Stimulated activated naive CD4-positive, alpha-beta T cell (primary cell): ENCODE measurements at places on chromosomes 5 and 9.

GRCh38 chr9:137355761-137356365, 53.8 kb upstream of the NRARP start:
- DNase-seq: no peak

DNA sequence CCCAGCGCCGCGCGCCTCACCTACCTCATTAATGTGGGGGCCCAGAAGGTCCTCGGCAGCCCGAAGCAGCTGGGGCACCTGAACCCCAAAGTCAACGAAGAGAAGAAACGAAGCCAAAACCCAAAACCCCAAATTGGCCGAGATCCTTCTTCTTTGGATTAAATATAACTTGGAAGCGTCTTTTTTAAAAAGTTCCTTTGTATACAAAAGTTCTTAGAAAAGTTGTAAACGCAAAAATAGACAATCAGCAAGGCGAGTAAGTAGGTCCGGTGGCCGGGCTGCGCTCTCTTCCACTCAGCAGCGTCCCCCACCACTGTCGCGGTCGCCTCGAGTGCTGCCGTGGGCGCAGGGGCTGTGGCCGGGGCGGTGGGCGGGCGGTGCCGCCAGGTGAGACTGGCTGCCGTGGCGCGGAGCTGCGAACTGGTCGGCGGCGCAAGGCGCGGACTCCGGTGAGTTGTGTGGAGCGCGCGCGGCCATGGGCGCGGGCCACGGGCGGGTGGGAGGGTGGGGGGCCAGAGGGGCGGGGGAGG, 360 bp downstream of the KLF4 start:
- DNase-seq: no peak

GRCh38 chr9:72363908-72364678, 915 bp downstream of the ZFAND5 start:
- DNase-seq: peak; percentile 72

GRCh38 chr5:17896605-17897004, 262.3 kb downstream of the TAF11L14 start:
- DNase-seq: no peak

- no peak for DNase-seq
These were observed 160.1 kb upstream of the SHB start for GRCh38 chr9:38229104-38229500.

DNA sequence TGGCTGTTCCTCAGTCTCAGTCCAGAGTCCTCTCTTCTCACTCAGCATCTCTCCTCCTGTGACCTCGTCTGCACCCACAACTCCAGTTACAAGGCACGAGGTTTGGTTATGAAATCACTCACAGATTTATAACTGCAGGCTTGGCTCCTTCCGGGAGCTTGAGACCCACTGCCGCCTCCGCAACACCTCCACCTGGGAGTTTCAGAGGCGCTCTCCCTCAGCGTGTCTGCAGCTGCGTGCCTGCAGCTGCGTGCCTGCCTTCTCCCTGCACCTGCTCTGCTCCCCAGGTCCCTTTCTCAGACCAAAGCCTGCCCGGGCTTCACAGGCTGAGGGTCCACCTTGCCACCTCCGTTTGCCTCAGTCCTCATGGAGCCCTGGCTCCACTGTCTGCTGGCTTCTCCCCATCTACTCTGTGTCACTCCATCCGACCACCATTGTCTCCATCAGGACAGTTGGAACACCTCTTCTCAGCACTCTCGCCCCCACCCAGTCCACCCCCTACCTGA, 51.5 kb downstream of the HRH2 start:
- no peak for DNase-seq

GRCh38 chr5:168786147-168786546, 207.0 kb upstream of the PANK3 start:
- no peak for DNase-seq

DNA sequence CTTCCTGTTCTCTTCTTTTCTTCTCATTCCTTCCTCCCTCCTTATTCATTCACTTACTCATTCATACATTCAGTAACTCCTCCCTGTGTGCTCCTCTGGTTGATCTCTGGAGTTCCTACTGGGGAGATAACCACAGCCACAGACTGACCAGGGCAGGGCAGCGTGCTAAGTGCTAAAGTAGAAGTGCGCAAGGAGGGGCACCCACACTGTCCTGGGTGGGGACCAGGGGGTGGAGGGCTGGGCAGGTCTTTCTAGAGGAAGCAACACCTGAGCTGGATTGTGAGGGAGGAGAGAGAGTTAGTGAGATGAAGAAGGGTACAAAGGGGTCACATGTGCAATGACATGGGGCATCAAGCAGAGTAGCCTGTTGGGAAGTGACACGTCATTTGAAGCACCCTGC, 13.8 kb downstream of the ENHO start:
- DNase-seq: no peak

DNA sequence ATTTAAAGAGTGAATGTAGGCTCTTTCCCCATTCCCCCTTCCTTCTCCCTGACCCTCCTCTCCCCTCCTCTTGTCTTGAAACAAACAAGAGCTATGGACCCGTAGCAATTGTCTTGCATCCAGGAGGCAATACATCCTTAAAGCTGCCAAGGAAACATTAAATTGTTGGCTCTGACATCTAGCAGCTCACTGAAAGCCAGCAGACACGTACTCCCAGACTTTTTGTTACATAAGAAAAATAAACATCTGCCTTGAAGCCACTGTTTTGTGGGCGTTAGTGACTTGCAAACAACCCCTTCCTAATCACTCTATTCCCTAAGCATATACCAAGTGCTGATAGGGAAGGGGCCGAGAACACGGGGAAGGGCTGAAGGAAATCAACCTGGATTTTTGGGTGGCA, 8.6 kb downstream of the SLC45A2 start:
- no peak for DNase-seq

DNA sequence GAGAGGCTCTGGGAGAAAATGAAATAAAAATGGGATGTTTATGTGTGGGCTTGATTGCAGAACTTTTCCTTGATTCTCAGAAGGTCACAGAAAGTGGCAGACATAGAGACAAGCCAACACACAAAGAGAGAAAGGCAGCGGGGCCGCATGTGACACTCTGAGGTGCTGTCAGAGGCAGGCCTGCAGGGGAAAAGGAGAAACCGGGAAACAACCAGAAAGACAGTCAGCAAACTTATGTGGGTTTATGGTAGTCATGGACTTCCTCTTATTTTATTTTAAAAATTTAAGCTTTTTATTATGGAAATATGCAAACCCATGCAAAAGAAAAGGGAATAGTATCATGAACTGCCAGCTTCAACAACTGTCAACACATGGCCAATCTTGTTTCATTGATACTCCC, 16.3 kb upstream of the IGFBPL1 start:
- no peak for DNase-seq

- peak; percentile 54 for DNase-seq
These were observed 1.1 kb downstream of the RICTOR start for GRCh38 chr5:39072925-39073766.

GRCh38 chr9:85212209-85212608, 529.5 kb downstream of the AGTPBP1 start:
- DNase-seq: no peak

- no peak for DNase-seq
These were observed 18.7 kb upstream of the RHOBTB3 start for GRCh38 chr5:95712347-95712958.

DNA sequence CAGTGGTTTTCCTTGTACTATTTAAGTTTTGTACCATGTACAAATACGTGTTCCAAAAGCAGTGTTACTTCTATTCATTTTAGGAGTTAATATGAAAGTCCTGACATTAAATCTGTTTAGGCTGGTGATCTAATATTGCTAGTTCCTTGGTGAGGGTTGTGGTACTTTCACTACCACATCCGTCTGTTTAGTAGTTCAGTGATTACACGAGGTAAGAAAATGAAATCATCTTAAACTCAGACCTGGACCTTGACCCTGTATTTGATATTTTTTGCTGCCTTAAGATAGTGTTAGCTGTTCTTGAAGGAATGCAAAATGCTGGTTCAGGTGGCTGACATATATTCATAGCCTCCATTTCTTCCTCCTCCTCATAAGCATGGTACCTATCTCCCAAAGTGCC, 50.3 kb downstream of the MTAP start:
- no peak for DNase-seq

DNA sequence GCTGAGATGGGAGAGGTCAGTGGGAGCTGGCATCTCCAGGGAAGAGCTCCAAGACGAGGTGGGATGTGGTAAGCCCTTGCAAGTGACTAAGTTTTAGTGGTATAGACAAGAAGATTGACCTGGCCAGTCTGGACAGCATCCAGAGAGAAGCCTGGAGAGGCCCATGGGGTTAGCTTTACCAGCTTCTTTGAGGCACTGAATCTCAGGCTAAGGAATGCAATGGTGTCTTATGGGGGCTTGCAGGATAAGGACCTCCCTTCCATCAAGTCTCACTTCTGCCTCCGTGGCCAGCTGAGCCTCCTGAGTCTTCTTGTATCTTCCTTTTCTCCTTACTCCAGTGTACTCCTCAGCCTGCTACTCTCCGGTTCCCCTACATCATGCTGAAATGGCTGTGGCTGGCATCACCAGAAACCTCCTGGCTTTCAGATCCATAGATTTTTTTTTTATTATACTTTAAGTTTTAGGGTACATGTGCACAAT, 56.5 kb upstream of the JADE2 start:
- no peak for DNase-seq

GRCh38 chr5:14959399-14960119, 88.0 kb upstream of the ANKH start:
- DNase-seq: no peak

- DNase-seq: no peak
These were observed 64.2 kb upstream of the SUSD1 start for GRCh38 chr9:112239284-112239683.

DNA sequence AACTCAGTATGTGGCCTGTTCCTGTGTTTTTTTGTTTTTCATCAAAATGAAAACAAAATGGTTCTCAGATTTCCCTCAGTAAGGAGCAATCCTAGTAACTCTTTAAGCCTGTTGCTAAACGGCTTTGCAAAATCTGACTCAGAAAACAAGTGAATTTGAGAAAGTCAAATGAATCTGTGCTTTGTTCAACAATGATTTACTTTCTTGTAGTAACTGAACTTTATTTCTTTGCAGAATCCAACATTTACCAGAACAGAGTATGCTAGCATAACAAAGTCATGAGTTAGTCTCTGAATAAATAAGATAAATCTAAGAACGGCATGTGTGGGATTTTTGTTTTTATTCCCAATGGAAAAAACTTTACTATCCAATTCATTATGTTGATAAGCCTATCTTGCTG, 93.8 kb downstream of the OXCT1 start:
- no peak for DNase-seq

DNA sequence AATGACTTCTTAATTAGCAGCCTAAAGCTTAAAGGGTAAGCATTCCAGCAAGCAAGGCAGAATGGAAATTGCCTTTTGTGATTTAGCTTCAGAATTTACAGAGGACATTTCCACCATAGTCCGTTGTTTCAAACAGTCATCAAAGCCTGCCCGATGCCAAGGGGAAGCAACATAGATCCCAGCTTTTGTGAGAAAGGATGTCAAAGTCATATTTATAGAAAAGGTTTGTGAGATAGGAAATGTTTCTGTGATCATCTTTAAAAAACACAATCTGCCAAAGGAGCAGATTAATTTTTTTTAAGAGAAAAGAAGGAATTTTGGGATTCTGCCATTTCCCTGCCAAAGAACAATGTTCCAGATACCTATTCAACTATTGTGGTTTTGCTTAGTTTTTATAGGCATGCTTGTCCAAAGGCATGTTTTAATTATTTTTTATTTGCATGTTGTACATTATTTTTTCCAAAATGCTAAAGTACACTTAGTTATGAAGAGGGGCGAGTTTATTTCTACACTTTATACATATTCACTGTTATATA, 346.9 kb downstream of the ZNF608 start:
- no peak for DNase-seq

DNA sequence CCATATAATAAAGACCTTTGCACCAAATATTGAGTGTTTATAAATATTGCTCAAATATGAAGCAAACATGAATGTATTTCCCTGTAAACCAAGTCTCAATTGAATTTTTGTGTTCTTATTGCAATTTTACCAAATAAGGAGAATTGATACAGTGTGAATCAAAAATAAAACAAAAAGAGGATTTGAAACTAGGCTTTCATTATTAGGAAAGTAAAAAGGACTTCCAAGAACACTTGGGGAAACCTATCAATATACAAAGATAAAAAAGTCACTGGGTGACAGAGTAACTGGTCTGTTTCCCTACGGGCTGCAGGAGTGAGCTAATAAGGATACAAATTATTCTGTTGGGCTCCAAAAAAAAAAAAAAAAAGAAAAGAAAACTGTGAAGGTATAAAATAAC, 44.8 kb upstream of the SNX2 start:
- no peak for DNase-seq
